ENCODE measurements at places on chromosomes 2 and 18.

DNA sequence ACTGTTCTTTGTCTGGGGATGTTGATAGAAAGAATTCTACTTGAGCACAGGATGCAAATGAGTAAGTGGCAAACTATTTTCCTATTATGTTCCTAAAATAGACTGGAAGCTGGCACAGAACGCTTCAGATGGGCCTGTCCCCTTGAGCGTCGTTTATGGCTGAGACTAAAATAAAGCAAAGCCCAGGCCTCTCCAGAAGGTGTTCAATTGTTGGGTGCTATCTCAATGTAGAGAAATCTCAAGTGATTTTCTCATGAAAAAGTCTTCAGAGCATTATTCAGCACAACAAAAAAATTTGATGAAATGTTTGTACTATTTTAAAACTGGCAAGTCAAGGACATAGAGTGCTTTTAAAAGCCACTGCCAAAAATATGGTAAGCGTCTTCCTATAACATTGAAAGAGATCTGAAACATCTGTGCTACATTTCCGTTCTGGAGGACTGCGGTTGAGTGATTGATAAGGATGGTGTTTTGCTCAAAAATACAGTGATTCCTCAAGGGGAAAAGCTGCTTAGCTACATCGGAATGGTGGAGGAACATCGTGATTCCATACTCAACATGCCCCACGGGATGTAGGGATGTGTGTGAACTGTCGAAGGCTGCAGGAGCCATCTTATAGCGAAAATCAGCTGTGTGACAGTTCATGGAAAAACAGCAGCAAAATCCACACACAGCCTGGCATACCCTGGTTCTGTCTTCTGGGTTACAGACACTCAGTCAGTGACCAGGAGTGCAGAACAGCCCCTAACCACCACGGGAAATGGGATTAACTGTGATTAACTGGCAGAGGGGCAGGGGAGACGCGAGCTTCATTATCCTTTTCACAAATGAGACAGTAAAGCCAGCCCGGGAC is 10.4 kb upstream of the LRRFIP1 start:
- no peaks in the 10 kb centered on the region for H3K27me3 ChIP-seq
- H3K4me1 ChIP-seq, result peaks cover 5% of the 10 kb centered on the region
- H3K36me3 ChIP-seq, result no peaks in the 10 kb centered on the region
- no peak for DNase-seq
- no peak overlapping the region for H3K4me3 ChIP-seq

- H3K27me3 ChIP-seq, result no peaks in the 10 kb centered on the region
- H3K36me3 ChIP-seq, result peaks cover 11% of the 10 kb centered on the region
- H3K4me1 ChIP-seq, result no peaks in the 10 kb centered on the region
- no peak for DNase-seq
These were observed 43.6 kb downstream of the VPS54 start for GRCh38 chr2:63975437-63976124.

DNA sequence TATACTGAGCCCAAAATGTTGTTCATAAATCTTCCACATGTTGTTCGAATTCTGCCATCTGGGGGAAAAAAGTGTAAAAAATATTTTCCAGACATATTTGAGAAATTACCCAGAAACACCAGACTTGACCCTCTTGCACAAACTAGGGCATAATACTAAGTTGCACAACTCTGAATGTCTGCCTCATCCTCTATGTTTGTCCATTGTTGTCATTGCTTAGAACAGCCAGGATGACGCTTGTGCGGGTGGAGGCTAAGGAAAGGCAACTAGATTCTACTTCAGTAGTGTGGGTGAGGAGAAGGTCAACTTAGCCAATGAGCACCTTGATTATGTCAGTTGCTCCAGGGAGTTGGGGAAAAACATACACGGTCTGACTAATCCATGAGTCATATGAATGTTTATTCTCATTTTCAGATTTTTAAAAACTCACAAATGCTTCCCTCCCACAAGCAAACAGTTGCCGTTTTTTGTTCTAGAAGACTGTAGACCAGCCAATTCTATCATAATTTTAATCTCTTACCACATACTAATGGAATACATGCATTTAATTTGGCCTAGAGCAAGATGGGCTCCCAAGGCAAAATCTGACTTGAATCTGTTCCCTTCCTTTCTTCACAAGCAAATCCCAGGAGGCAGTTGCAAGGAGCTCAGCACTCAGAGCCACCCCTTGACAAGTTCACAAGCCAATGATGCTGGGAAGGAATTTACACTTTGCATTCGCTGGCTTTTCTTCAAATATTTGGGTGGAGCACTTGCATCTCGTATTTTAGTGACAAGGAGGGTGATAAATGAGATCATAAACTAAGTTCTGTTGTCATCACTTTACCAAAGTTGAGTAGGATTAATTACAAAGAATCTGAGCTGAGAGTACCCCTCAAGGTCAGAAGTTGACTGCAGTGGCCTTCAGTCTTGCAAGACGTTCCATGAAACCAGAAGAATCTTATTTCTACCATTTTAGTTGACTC is 163.2 kb upstream of the TWIST2 start:
- H3K27me3 ChIP-seq, result no peaks in the 10 kb centered on the region
- H3K4me3 ChIP-seq, result no peak overlapping the region
- H3K36me3 ChIP-seq, result no peaks in the 10 kb centered on the region
- peak; percentile 76 for DNase-seq

- no peaks in the 10 kb centered on the region for H3K27me3 ChIP-seq
- no peak for DNase-seq
- no peak overlapping the region for H3K4me3 ChIP-seq
- H3K27ac ChIP-seq, result no peak overlapping the region
- H3K4me1 ChIP-seq, result no peaks in the 10 kb centered on the region
- H3K36me3 ChIP-seq, result no peaks in the 10 kb centered on the region
These were observed 213.4 kb upstream of the STK17B start for GRCh38 chr2:196384729-196385128.

DNA sequence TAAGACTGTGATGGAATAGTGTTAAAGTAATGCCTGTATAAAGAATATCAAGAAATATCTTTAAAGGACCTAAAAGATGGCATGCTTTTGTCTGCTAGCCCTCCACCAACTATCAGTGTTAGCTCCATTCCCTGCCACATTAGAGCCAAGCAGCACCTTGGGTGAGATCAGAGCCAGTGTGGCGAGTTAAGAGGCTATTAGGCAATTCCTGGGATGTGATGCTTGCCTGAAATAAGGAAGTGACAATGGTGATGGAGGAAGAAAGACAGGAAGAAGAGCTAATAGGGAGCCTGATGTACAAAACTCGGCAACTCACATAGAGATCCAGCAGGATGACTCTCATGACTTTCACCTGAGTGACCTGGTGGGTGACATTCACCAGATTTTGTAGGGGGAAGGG is 143.5 kb downstream of the ZEB2 start:
- no peaks in the 10 kb centered on the region for H3K36me3 ChIP-seq
- no peak overlapping the region for H3K27ac ChIP-seq
- no peaks in the 10 kb centered on the region for H3K4me1 ChIP-seq
- DNase-seq, result no peak

DNA sequence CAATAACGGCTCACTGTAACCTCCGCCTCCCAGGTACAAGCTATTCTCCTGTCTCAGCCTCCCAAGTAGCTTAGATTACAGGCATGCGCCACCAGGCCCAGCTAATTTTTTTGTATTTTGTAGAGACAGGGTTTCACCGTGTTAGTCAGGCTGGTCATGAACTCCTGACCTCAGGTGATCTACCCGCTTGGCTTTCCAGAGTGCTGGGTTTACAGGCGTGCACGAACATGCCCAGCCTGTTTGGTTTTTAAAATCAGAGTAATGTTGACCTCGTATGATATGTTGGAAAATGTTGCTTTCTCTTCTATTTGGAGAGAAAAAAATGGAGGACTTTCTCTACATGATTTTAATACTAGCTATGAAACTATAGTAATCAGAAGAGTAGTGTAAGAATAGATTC is 386.2 kb downstream of the PTH2R start:
- H3K27me3 ChIP-seq, result no peaks in the 10 kb centered on the region
- no peak overlapping the region for H3K27ac ChIP-seq
- no peak overlapping the region for H3K4me3 ChIP-seq
- DNase-seq, result no peak

DNA sequence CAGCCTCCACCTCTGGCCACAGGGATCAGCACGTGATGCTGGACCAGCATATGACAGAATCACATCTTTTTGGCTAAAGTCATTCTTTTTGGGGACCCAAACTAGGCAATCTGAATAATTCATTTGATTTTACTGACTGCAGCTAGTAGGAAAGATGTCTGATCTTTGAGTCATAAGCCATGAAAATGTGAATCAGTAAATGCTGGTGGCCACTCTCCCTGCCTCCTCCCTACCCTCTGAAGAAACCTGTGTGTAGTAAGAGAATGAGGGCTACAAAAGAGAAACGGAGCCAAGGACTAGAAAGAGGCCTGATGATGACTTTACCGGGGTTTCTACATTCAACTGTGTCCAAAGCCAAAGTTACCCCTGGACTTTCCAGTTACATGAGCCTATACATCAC is 10.1 kb upstream of the LRPPRC start:
- H3K4me1 ChIP-seq, result no peaks in the 10 kb centered on the region
- H3K4me3 ChIP-seq, result no peak overlapping the region
- H3K27ac ChIP-seq, result no peak overlapping the region
- H3K27me3 ChIP-seq, result no peaks in the 10 kb centered on the region
- no peak for DNase-seq

DNA sequence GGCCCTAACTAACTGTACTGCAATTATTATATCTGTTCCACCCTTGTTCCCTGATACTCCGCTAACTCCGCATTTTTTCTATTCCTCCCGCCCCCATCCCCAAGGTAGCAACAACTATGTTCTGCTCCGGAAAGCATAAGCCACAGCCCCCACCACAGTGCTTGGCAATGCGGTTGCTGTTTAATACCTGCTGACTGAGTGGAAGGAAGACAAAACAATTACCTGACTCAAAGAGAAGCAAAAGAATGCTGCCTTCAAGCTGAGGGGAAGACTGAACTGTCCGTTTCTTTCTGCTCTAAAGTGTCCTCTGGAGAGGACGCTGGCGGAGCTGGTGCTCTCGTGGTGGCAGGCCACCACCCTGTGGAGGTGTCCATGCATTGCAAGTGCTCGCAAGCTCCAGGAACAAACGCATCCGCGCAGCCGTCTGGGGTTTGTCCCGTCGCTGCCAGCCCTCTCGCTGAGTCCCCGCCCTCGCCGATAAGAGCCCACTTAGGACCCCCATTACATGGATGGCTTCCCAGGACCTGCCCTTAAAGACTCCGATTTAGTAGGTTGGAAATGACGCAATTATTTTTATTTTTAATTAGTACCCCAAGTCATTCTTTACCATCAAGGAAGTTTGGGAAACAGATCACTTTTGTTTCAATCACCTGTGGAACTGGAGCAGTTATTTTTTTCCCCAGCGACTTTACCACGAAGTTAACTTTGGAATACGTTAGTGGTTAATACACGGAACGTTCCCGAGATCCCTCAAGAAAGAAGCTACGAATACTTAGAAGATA is 1.6 kb upstream of the MYL12A start:
- no peaks in the 10 kb centered on the region for H3K27me3 ChIP-seq
- no peaks in the 10 kb centered on the region for H3K36me3 ChIP-seq
- peak; percentile 86 for DNase-seq
- peak overlapping the region; percentile 94 for H3K4me3 ChIP-seq
- H3K27ac ChIP-seq, result peak overlapping the region; percentile 99
- peaks cover 5% of the 10 kb centered on the region for H3K4me1 ChIP-seq

GRCh38 chr18:12911025-12911928 is 27.2 kb upstream of the PTPN2 start:
- H3K27me3 ChIP-seq, result peaks cover 8% of the 10 kb centered on the region
- H3K36me3 ChIP-seq, result no peaks in the 10 kb centered on the region
- no peak overlapping the region for H3K27ac ChIP-seq
- no peaks in the 10 kb centered on the region for H3K4me1 ChIP-seq

DNA sequence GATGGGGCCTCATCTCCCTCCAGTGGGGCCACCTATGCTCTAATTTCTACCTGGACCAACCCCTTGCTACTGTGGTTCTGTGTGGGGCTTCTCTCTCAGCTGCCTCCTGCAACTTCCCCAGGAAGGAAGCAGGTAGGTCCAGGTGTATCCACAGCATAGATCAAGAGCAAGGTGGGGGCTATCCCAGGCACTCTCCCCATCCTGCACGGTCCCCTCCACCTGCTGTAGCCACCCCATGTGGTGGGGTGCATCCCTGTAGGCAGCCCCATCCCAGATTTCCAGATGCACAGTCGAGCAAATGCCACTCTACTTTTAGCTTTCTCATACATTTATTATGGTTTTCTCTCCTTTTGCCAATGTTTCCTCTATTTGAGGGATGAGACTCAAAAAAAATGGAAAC is 156.1 kb downstream of the FBXO15 start:
- H3K4me3 ChIP-seq, result no peak overlapping the region
- no peaks in the 10 kb centered on the region for H3K4me1 ChIP-seq
- H3K36me3 ChIP-seq, result no peaks in the 10 kb centered on the region
- no peak for DNase-seq

GRCh38 chr2:98393354-98393753 is 47.1 kb downstream of the CNGA3 start:
- H3K4me3 ChIP-seq, result no peak overlapping the region
- no peaks in the 10 kb centered on the region for H3K27me3 ChIP-seq
- H3K27ac ChIP-seq, result no peak overlapping the region
- H3K36me3 ChIP-seq, result no peaks in the 10 kb centered on the region
- no peaks in the 10 kb centered on the region for H3K4me1 ChIP-seq

DNA sequence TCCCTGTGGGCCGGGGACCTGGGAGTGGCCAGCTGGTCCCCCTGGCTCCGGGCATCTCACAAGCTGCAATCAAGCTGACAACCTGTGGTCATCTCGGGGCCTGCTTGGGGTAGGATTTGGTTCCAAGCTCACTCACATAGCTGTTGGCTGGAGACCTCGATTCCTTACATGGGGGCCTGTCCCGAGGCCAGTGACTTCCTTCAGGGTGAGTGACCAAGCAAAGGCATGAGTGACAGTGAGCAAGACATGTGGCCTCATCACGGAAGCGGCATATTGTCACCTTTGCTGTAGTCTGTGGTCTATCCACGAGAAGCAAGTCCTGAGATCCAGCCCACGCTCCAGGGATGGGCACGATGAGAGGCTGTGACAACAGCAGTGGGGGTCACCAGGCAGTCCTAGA is 131.4 kb upstream of the ID2 start:
- H3K27ac ChIP-seq, result peak overlapping the region; percentile 6
- no peak overlapping the region for H3K4me3 ChIP-seq
- no peaks in the 10 kb centered on the region for H3K36me3 ChIP-seq

DNA sequence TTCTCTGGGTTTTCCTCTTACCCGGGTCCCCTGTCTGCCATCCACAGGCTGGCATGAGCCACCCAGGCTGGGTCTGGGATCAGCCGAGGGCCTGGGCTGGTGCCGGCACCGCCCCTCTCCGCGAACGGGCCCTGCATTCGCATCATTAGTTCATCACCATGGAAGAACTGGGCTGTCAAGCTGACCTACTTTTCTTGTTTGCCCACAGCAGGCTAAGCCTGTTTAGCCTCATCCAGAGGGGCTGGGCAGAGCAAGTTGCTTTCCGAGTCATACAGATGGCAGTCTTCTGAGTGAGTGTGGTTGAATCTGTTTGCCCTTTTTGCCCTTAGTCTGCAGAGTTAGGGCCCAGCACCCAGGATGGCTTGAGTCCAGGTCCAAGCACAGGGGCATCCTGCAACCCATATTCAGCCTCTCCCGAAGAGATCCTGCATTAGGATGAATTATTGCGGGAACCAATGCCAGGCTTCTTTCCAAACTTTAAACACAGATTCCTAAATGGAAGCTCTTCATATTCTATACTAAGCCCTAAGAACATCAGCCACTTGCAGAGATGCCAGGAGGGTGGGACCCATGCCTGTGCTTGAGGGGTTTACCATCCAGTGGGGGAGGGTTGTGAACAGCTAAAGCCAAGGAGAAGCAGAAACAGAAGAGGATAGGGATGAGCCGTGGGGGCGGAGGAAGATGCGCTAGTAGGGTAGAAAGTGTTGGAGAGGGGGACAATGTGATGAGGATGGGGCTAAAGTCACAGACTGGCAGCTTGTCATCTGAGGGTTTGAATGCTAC is 68.0 kb downstream of the NPAS2 start:
- DNase-seq, result peak; percentile 57
- peak overlapping the region; percentile 45 for H3K27ac ChIP-seq
- no peaks in the 10 kb centered on the region for H3K36me3 ChIP-seq

All from breast epithelium (tissue), 4 donors.